Activated CD8-positive, alpha-beta T cell treated with anti-CD3 and anti-CD28 coated beads for 36 hours (primary cell): ENCODE measurements at places on chromosomes 3 and 15. TPM values are rescaled to one million over a fixed set of nuclear protein-coding genes. Genes with fewer than 3 reads are reported as not detected.

Gene AKAP13
- 79.1 TPM for total RNA-seq

Gene CHRNA5
- total RNA-seq = 2.0 TPM

GRCh38 chr3:175200391-175201095, 341.4 kb downstream of the NAALADL2 start:
- no peak for DNase-seq

DNA sequence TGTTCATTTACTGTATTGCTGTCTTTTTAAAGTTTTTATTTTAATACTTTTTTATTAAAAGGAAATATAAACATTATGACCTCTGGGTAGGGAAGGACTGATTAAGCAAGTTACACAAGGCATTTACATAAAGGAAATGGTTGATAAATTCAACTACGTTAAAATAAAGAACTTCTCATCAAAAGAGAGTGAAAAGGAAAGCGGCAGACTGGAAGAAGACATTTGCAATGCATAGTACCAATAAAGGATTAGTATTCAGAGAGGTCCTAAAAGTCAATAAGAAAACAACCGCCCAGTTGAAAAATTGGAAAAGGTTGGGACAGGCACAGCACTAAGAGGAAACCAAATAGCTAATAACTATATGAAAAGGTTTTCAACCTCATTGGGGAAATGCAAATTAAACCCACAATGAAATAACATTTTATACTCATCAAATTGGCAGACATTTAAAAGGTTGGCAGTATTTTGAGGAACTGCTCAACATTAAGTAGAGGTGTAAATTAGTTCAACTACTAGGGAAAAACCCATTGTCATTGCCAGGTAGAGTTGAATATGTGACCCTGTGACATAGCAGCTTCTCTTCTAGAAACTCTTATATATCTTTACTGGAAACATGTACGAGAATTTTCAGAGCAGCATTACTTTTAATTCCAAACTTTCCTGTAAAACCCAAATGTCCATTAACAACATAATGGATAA, 9.5 kb downstream of the PDE8A start:
- DNase-seq = no peak

- DNase-seq = peak; percentile 14
Observed at GRCh38 chr3:13484851-13485590, 4.9 kb downstream of the HDAC11 start.

- peak; percentile 32 for DNase-seq
Observed at GRCh38 chr3:143529018-143529478, 319.2 kb downstream of the SLC9A9 start.
